ENCODE measurements at places on chromosomes 7 and 10.
A peak's percentile ranks its signal among the peaks of the same experiment; 100 is the strongest.

GRCh38 chr7:55023841-55024505 lies 5.2 kb downstream of the EGFR start:
- DNase-seq: no peak

DNA sequence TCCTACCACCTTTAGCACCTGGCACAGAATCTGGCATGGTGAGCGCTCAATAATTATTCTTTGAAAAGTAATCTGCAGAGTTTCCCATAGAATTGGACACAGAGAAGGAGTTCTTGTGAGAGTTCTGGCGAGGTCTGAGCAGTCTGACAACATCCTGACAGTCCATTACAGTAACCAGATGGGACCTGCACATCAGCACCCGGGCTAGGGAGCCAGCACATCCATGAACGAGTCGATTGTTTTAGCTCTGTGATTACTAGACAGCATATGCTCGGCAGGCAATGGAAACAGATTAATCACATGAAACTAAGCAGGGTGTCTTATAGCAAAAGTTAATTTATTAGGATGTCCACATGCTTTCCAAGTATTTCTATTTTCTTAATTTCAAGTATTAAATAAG lies 96.7 kb downstream of the SEMA3D start:
- DNase-seq: no peak

DNA sequence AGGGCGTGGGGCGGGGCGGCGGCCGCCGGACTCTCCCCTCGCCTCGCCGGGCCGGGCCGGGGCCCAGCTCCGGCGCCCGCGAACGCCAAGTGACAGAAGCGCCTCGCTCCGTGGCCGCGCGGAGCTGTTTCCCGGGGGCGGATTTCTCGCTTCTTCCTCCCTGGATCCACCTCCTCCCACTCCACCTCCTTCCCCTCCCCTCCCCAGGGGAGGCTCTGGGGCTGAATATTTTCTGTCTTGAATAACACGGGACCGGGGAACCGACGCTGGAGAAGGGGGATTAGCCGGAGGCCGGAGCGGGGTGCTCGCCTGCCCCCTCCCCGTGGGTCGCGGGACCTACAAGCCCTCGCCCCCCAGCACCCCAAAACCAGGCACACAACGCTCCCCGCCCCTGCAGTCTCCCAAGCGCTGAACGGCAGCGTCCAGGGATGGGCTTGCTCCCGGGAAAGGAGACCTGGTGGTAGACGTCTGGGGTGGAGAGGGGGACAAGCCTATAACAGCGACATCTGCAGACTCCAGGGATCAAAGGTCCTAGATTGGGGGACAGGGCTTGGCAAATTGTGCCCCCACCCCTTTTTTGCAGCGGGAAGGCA lies at the start of gene ARHGAP21:
TSS of gene ARHGAP21 (minus strand) at position 100 of the 593 bp plus-strand sequence. CDS start 1,988 bp downstream, outside the sequence.
- peak; percentile 83 for DNase-seq

DNA sequence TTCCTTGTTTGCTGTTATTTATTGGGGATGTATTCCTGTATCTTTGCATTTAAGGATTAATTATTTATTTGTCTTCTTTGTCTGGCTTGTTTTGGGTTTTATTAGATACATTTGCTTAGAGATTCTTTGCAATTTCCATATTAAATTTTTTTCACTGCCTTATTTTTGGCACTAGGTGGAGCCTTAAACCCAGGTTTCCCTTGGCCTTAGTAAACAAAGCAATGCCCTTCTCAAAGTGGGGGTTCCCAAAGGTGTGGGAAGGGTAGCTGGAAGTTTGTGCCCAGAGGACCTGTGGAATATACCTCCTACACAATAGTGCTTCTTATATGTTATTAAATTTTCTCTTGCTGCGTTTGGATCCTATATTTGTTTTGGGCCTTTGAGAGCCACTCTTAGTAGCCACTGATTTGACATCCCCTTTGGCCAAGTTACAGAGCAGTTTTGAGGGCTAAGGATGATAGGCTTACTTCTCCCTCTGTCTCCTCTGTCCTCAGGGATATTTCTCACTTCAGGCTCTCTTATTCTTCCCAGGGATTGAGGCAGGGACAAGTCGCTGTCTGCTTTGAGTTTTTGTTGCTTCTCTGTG lies 162.3 kb downstream of the ITGB1 start:
- peak; percentile 34 for DNase-seq

- DNase-seq: no peak
Observed at GRCh38 chr10:50541317-50541716, 82.4 kb downstream of the SGMS1 start.

DNA sequence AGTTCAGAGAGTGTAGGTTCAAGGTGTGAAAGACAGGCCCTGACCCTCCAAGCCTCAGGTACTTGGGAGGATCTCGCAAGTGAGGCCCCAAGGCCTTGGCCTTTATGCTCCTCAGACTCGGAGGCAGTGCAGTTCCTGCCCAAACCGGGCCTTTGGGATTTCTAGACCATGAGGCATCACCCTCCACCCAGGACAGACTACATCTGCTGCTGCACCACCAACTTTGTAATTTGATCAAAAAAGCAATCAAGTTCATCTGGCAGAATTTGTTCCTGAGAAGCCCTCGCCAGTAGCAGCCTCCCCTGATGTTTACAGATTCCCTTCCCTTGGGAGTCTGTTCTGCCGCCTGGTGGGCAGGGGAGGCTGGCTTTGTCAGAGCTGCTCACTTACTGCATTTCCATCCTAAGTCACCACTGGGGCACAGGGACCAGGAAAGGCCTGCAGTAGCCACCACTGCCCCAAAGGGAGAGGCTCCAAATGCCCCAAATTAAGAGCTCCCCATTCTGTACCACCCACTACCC lies 2.1 kb downstream of the CAMK2G start:
- DNase-seq: no peak

DNA sequence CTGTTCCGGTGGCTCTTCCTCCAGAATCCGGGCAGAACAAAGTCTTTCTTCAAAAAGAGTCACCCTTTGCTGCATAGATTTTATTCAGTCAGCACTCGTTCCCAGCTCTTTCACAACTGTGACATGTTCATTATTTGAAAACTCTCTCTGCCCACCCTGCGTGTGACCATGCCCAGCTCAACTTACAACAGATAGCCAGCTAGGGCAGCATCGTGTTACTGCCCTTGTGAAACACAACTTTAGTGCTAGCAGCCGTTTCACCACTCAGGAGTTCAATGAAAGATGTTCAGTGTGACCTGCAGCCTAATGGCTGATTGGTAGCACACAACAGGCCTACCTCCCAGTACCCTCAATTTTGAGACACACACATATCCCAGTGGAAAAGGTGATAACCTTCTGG lies 57.9 kb downstream of the ZNF438 start:
- no peak for DNase-seq

- DNase-seq: no peak
Observed at GRCh38 chr7:105707967-105708762, 126.9 kb upstream of the EFCAB10 start.

GRCh38 chr7:40105879-40106473 lies 28.4 kb downstream of the MPLKIP start:
- peak; percentile 20 for DNase-seq

GRCh38 chr10:101225846-101226421 lies 3.3 kb downstream of the LBX1 start:
- no peak for DNase-seq

DNA sequence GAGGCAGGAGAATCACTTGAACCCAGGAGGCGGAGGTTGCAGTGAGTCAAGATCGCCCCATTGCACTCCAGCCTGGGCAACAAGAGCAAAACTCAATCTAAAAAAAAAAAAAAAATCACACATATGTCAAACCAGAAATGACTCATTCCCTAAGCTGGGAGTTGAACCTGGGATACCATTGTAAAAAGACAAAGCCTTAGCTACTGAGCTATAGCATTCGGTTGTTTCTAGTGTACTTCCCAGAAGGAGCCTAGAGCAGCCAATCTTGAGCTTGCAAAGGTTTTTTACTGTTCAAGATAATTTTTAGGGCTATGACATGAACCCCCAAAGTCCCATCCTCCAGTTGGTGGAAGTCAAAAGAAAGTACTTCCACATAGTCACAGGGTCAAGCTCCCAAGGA lies 87.9 kb downstream of the ZNF467 start:
- DNase-seq: peak; percentile 20

DNA sequence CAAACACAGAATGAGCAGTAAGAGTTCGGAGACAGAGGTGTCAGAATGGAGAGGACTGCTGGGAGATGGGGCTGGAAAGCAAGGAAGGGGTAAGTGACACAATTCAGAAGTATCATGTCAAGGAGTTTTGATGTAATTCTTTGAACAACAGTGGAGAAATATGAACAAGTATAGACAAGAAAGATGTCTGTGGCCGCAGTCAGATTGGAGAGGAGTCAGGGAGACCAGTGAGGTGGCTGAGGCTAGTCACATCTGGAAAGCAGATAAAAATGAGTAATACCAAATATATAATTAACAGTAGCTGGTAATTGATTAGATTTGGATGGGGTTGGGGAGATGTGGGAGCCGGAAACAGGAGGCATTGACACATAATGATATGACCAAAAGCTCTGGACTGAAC lies 540.9 kb downstream of the SUGCT start:
- DNase-seq: no peak

DNA sequence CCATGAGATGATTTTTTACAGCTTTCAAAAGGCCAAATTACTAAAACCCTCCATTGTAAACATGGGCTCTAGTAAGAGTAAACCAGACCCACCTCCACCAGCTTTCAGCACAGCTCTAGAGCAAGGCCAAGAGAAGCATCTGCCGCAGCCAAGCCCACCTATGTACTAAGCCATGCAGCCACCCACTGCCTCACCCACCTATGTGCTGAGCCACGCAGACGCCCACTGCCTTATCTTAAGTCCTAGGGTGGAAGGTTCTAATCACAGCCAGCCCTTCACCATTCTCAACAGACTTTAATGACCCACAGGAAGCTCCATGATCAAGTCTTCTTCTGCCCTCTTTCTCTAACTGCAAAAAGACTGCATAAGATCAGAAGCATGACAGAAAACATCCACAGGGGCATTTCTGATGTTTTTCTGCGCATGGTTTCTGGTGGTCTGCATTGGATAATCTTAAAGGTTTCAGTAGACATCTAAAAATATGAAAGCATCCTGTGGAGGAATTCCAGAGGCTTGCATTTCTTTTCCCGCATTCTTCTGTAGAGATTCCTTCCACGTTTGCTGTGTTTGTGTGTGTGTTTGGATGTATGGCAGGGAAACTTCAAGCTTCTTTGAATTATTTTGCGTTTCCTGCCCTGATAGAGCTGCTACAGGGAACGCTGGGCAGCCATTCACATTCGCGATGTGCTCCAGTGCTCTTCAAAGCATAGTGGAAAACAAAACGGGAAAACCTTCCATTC lies 286.1 kb upstream of the KLF6 start:
- DNase-seq: no peak

GRCh38 chr10:46550795-46551700 lies 5.4 kb downstream of the GPRIN2 start:
- DNase-seq: no peak

All from iris pigment epithelial cell (primary cell).